ENCODE measurements at places on chromosomes 7 and 10.

- DNase-seq = no peak
These were observed 52.6 kb downstream of the TRUB1 start for GRCh38 chr10:114990586-114990985.

DNA sequence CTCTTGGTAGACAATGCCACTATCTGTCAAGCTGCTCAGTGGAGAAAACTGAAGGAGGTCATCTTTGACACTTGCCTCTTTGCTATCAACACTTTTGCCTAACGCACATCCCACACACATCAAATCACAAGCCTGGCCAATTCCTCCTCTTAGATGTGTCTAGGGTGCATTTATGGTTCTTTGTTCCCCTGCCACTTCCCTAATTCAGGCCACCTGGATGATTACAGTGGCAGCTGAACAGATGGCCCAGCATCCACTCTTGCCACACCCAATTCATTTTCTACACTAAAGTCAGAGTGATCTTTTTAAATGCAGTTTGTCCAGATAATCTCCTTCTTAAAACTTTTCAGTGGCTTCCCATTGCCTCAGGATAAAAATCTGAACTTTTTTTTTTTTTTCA is 58.6 kb downstream of the LAMB4 start:
- no peak for DNase-seq

GRCh38 chr7:70681469-70682350 is 450.2 kb upstream of the GALNT17 start:
- no peak for DNase-seq

DNA sequence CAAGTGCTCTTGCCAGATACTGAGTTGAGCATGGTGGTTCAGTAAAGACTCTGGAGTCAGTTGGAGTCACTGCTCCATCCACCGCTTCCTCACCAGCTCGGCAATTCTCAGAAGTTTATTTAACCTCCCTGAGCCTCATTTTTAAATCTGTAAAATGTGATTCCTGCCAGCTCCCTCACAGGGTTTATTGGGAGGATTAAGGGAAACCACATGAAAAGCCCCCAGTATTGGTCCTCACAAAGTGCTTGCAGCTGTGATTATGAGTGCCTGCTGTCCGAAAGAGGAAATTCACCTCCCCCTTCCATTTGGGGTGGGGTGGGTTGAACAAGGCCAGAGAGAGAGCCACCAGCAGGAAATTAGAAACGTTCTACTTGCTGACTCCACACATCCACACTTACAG is 99.0 kb downstream of the AOAH start:
- DNase-seq = no peak

DNA sequence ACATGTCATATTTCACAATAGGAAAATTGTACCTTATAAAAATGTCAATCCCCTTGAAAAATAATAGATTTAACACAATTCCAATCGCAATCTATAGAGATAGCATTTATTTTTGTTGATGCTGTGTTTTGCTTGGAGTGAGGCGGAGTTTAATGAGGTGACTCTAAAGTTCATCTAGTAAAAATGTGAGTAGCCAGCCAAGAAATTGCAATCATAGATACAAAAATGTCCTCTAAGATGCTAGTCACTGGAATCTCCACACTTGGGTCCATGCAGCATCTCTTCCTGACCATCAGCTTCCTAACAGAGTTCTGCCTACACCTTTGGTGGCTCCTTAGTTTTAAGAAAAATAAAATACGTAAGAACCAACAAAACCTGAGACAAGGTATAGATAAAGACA is 44.9 kb downstream of the GLI3 start:
- DNase-seq = no peak

DNA sequence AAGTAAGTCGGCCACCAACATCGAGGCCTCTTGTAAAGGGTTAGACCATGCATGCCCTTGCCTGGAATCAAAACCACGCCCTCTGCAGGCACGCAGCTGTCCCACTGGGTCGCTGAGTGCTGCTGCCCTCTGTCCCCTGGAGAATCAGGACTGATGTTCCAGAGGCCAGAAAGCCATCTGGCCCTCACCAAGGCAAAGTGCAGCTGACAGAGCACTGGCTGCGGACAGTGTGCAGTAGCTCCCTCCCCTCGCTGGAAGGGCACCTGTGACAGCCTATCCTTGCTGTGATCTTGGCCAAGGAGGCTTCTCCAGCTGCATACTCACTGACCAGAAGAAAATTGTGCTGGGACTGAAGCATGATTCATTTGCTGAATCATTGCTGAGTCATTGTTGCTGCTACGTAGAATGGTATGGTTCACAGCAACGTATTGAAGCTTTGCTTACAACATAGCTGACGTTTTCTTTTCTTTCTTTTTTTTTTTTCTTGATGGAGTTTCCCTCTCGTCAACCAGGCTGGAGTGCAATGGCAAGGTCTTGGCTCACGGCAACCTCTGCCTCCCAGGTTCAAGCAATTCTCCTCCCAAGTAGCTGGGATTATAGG is 30.4 kb downstream of the DDC start:
- no peak for DNase-seq

GRCh38 chr7:112186300-112186699 is 19.9 kb downstream of the DOCK4 start:
- no peak for DNase-seq

GRCh38 chr10:69045441-69046300 is 42.2 kb upstream of the SRGN start:
- peak; percentile 68 for DNase-seq

DNA sequence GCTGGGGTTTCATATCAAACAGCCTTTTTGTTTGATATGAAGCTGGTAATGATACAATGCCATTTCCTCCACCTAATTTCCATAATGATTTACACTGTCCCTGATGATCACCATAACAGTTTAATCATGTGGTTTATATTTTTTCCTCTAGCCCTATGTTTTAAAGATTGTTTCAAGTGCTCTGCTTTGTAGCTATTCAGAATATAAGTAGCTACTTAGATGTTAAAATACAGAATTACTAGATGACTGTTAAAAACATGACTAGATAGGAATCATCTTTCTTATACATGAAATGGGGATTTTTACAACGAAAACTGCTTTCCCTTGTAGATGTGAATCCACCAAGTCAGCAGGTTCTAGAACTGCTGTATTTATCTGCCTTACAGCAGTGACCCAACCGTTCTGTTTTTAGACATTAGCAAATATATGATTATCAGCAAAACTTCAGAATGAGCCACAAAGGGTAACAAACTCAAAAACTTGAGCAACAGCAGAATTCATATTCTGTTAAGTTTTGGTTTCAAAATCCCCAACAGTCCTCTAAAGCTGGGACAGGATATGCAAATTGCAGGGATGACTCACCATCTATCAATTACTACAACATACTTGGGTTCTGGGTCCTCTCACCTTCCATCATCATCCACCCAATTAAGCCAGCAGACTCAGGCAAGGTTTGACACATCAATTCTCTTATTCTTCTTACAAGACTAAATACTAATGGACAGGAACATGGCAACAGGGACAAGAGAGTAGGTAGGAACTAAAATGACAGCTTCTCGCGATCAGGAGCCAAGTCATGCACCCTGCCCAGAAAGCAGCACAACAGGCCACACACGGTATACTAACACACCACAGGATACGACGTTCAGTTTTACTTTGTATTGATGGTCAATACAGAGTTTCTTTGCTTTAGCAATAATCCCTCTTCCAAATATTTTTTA is 83.9 kb downstream of the PIP4K2A start:
- no peak for DNase-seq

DNA sequence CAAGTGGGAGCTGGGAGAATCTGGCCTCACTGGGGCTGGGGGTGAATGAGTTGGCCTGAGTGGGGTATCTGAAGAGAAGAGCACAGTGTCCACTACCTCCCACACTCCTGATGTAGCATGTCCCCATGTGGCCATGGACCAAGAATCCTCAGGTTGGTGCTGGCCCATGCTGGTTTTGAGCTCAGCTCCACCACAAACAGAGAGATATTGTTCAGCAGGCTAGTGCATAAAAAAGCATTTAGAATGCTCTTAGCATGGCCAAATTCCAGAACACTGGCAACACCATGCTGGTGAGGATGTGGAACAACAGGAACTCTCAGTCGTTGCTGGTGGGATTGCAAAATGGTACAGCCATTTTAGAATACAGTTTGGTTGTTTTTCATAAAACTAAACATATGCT is 61.4 kb downstream of the FRMPD2 start:
- DNase-seq = no peak

GRCh38 chr7:2660359-2661095 is 27.5 kb upstream of the AMZ1 start:
- no peak for DNase-seq

GRCh38 chr10:101859530-101859929 is 15.9 kb upstream of the KCNIP2 start:
- DNase-seq = no peak

DNA sequence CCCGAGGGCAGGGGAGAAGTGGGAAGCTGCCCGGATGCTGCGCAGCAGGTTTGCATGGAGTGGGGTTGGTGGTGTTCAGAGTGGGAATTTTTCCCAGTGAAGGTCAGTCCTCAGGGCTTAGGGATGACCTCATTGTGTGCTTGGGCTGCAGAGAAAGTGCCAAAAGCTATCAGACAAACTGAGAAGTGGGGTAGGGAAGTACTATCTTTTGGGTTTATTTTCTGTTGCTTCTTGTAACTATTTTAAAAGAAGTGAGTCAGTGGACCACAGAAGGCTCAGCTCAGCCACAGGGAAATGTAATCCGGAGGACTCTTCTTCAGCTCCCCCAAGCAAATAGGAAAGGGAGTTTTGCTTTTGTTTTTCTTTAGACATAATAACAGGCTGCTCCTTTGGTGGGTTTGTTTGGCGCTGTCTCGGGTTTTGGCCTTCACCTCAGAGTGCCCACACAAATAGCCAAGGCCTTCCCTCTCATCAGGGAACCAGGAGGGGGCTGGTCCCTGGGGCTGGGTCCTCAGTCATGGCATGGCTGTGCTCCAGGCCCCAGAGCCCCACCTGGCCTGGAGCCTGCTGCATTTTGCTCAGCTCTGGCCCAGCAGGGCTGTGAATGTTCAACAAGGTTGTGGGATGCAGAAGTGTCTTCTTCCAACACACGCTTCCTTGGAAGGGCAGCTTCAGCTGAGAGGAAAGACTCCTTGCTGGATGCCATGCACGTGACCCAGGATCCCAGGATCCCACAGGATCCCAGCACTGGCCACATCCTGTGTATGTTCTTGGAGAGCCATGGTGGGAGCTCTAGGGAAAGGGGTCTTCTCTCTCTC is 5.4 kb upstream of the FAM170B start:
- DNase-seq = no peak

DNA sequence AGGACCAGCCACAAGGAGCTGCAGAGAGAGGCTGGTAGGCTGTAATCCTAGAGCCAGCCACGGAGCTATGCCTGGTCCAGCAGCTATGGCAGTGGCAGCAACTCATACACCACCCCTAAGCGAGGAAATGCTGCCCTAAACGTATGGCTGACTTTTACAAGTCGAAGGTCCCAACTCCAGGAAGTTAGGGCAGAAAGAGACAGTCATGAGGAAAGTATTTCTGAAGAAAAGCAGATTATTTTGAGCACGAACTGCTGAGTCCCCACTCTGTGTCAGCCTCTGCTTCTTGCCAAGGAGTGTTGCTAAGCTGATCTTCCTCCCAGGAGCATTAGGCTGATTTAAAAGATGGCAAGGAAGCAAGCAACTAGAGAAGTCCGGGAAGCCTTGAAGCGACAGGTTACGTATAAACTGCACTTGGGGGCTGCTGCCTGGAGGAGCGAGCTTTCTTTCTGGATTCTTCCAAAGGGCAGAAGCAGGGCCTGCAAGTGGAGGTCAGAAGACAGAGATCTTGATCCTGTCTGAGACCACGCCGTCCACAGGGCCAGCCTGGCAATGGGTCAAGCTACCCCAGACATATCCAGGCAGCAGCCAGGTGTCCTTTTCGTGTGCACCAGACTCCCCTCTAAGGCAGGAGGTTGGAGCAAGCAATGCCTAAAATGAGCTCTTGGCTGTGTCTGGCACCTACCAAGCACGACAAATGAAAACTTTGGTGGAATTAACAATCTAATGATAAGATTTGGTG is 39.4 kb downstream of the PLXNA4 start:
- no peak for DNase-seq

- DNase-seq = no peak
These were observed 1.7 kb downstream of the DPY19L1 start for GRCh38 chr7:35035511-35035961.

- DNase-seq = no peak
These were observed 19.7 kb downstream of the BNIP3 start for GRCh38 chr10:131961777-131962662.

GRCh38 chr10:118918587-118918986 is 110.9 kb upstream of the NANOS1 start:
- DNase-seq = no peak

- DNase-seq = no peak
These were observed 84.0 kb downstream of the MAPK8 start for GRCh38 chr10:48390558-48390871.

GRCh38 chr7:54960517-54960916 is 58.3 kb upstream of the EGFR start:
- DNase-seq = no peak

DNA sequence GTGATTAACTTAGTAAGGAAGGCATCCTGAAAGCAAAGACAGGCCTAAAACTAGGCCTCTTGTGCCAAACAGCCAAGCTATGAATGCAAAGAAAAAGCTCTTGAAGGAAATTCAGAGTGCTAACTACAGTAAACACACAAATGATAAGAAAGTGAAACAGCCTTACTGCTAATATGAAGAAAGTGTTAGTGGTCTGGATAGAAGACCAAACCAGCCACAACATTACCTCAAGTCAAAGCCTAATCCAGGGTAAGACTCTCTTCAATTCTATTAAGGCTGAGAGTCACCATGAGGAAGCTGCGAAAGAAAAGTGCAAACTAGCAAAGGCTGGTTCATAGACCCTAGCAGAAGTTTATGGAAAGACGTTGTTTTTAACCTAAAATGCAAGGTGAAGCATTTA is 66.0 kb downstream of the IPMK start:
- no peak for DNase-seq

DNA sequence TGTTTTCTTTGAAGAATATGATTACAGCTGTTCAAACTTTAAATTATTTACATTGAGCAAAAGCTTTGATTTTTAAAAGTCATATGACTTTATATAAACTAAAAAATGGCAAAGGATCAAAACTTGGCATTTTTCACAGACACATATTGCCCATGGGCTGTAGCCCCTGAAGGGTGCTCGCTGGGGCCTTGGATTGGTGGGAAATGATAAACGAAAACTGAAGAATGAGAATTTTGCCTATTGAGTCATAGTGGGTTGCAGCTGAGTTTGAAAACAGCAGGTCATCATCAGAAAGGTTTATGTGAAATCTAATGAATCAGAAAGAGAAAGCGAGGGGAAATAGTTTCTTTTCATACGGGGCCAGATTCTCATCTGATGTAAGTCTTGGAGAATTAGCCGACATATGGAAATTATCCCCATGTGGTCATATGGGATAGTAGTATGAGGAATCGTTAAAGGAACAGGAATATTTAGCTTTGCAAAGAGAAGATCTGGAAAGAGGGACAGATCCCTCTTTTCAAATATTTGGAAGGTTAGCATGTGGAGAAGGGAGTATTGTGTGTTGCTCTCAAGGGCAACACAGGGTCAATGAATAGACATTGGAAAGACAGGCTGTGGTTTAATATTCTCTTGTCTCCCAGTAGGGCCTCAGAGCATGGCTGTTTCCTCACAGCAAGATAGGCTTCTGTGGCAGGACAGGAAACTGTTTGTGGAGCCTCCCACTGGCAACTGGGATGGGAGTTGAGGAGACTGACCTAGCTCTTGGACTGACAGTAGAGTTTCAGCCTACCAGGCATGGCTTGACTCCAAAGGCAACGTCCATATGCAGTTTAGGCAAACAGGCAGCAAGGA is 119.0 kb downstream of the FZD1 start:
- no peak for DNase-seq

Data from T-helper 2 cell (primary cell).